ENCODE measurements at places on chromosomes 3 and 15.

DNA sequence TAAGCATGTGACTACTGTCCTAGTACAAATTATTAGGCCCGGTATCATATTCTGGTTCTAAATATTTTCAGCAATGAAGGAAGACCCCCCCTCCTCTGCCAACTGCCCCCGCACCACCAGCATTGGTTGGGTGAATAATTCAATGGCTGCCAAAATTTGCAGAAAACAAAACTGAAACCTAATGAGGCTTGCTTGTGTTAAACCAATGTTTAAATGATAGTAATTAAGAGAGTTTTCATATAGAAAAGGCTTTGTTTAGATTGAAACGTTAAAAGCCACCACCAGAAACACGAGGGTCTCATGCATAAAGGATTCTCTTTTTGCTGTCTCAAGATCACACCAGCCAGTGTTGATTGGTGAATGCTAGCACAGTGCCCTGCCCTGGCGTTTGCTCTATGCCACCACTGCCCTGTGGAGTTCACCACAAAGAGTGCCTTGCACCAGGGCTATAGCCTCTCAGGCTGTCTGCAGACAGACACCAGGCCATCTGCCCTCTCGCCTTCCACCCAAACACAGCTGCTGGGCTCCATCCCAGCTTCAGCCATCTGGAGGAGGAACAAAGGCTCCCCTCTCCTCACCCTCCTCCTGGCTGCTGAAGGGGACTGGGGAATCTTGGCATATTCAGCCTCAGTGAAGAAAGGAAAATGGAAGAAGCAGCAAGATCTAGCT, 200.3 kb upstream of the PFN2 start:
- no peak for DNase-seq

DNA sequence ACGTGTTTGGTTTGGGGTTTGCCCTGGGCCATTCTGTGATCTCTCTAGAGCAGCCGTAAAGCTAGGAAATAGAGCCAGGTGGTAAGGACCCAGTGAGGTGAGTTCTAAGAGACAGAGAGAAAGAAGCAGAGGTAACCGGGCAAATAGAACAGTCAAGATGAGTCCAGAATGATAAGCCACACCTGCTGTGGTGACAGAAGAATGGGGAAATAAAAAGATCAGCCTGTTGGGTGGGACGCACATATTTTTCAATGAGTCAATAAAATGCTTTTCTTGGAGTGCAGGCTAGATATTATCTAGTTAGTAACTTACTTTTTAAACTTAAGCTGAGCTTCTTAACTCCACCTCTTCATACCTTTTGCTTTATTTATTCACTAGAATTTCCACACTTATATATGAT, 135.0 kb downstream of the NFKBIZ start:
- no peak for DNase-seq

- no peak for DNase-seq
Observed at GRCh38 chr3:69650066-69650419, 89.2 kb upstream of the MITF start.

DNA sequence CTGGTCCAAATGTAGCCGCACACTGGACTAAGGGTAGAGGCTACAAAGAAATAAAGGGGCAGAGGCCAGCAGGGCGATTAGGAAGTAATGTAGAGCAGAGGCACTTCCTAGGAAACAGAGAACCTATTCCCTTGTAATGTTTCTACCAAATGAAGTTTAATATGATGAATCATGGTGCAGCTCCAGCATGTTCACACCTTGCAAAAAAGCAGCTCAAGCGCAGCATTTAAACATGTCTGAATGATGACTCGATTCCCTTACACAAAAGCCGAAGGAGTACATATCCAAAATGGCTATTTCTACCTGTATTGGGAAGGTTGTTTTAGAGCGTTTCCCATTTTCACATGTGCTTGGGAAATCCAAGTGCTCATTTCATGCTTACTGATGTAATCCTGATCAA, 204.8 kb downstream of the MECOM start:
- no peak for DNase-seq

GRCh38 chr3:45332901-45333407, 55.4 kb upstream of the LARS2 start:
- DNase-seq: no peak

Measured in stimulated activated naive CD4-positive, alpha-beta T cell treated with Interleukin-2 at 50 U/mL for 16 hours (primary cell).